ENCODE measurements at places on chromosomes 2 and 18.

DNA sequence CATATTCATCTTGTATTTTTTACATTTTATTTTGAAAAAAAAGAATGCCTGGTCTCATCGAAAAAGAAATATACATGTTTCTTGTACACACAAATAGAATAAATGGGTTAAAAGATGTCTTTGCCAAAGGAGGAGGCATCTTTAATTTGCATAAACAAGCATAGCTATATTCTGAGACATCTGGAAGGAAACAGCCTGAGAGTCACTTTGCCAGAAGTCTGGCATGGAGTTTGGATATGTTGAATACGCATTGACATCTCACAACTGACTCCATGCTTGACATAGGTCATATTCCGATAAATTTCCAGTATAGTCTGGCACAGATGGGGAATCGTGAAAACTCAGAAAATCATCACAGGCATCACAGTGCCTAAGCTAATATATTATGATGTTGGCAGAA lies 1317.5 kb upstream of the CELF4 start:
- DNase-seq, result no peak

DNA sequence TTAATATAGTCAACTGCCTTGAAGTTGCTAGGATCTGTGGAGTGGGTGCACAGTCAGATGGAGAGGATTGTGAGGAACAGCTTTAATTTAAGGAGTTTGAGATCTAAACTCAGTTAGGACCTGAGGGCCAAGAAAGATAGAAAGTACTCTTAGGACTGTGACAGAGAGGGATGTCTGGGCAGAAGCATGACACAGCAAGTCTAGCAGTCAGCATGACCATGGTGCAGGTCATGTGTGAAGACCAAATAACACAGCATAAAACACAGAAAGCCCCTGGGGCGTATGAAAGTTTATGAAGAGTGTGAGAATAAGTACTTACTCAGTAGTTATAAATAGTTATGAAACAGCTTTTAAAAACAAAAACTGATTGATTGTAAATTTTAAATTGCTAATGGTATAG lies 107.2 kb downstream of the GALNT1 start:
- DNase-seq, result no peak

DNA sequence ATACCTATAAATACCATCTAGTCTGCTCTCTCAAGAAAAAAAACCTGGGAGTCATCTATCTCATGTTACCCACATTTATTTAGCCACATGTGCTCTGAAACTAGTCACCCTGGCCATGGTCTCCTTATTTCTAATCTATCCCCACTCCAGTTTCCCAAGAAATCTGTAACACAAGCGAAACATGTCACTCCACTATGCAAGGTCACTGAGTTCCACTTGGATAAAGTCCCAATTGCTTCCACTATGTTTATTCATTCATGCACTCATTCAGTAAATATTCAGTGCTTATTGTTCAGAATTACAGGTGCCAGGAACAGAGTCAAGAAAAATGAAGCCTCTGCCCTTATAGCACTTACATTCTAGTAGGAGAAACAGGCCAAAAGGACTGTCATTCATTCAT lies 369.4 kb upstream of the CYRIA start:
- no peak for DNase-seq

DNA sequence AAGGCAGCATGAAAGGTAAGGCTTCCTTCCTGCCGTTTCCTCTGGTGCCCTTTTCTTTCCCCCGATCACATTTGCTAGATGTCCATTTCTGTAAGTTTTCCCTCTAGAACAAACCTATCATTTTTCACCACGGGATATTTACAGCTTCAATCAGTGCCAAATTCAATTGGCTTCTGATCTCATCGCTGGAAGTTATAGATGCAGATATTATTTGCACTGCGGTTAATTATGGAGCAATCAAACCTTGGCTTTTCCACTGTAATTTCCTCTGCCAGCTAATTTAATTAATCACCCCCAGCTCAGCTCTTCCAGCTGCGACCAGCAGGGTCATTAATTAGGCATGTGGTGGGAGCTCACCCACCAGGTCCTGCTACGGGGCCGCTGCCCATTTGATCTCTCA lies 86.1 kb downstream of the GBX2 start:
- DNase-seq, result no peak

- DNase-seq, result no peak
Measured at GRCh38 chr18:77105028-77105427, 27.6 kb downstream of the MBP start.

DNA sequence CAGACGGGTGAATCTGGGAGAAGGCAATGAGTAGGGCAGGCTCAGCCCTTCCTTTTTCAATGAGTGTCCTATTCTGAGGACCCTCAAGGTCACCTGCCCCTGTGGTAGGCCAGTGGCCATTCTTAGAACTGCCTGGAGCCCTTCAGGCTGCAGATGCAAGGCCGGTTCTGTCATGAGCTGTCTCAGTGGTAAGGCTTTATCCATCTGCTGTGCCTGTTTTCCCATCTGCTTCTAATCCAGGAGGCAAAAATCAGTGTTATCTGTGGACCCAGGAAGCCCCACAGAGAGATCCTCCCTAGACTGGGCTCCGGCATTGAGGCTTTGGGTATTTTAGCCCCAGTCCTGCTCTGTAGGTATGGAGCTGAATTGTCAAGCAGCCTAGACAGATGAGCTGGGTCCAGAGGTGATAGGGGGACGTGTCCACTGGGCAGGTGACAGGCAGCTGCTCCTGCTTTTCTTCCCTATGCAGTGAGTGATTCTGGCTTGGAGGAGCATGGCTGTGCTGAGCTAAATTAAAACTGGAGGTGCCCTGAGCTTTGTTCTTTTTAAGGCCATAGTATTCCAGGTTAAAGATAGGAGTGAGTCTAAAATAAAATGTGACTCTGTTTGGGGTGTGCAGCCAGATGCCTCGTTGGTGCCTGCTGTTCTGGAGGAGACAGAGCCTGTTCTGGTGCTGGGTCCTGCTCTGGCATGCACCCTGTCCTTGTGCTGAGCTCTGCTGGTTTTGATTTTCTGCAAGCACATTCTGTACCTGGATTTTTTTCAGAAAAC lies 92.5 kb downstream of the FHOD3 start:
- no peak for DNase-seq

DNA sequence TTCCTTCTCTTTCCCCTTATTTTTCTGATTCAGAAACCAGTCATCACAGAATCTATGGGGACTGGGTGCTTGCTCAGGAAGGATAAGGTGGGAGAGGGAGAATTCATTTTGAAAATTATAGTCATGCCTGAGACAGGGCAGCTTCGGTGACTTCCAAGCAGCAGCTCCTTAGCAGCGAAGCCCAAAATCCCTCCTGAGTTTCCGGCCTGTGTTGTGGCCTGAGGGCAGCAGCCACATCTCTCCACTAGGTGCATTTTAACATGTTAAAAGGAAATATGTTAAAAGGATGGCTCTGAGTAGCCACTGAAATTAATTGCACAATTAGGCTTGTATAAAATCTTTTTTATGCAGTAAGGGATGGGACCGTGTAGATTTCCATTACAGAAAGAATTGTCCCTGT lies 207.0 kb upstream of the RAB12 start:
- no peak for DNase-seq

- no peak for DNase-seq
Measured at GRCh38 chr2:222878301-222878876, 17.6 kb downstream of the ACSL3 start.

DNA sequence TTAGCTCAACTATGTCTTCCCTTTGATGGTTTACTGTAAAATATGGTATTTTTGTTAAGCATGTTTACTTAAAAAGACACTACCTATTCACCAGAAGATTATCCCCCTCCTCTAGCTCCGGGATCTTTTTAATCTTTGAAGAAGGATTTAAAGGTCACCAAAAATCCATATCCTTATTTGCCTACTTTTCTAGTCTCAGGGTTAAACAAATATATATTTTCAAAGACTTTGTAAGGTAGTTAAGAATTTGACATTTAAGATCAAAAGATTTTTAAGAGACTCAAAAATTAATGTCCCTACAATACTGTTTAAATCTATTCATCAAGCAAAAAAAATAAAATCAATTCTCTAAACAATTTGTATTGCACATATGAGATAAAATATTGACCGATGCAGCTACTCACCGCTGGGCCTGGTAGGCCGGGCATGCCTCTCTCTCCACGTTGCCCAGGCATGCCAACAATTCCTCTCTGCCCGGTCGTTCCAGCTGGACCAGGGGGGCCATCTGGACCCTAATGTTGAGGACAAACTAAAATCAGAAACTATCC lies 76.1 kb downstream of the COL3A1 start:
- DNase-seq, result no peak
